ENCODE measurements at places on chromosomes 6 and 20. TPM values are rescaled to one million over a fixed set of nuclear protein-coding genes. Genes with fewer than 3 reads are reported as not detected.

The BANF2 gene
- total RNA-seq: 2.2 TPM

The ABCC10 gene
- total RNA-seq: 10.6 TPM

The TCP11 gene
- not detected for total RNA-seq

The FUT9 gene
- 27.2 TPM for total RNA-seq

The COL19A1 gene
- 78.7 TPM for total RNA-seq

The CTAGE9 gene
- total RNA-seq: 6.3 TPM

The KCNK16 gene
- not detected for total RNA-seq

DNA sequence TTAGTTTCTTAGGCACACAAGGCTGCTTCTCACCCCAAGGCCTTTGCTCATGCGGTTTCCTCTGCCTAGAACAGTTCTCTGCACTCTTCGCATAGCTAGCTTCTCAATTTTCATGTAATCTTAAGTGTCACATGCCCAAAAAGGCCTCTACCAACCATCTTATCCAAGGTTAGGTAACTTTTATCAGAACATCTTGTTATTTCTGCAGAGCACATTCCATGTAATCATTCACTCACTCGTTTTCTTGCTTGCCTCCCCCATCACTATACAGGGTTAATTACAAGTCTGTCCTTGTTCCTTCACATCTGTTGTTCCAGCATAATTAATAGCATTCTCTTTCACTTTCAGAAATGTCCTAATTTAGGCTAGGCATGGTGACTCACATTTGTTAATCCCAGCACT is 53.8 kb downstream of the NCOA6 start:
- no peak for DNase-seq

GRCh38 chr20:58511364-58511763 is 3.8 kb downstream of the APCDD1L start:
- peak; percentile 60 for DNase-seq

- DNase-seq: no peak
Observed at GRCh38 chr20:16040742-16041141, 532.5 kb downstream of the KIF16B start.

DNA sequence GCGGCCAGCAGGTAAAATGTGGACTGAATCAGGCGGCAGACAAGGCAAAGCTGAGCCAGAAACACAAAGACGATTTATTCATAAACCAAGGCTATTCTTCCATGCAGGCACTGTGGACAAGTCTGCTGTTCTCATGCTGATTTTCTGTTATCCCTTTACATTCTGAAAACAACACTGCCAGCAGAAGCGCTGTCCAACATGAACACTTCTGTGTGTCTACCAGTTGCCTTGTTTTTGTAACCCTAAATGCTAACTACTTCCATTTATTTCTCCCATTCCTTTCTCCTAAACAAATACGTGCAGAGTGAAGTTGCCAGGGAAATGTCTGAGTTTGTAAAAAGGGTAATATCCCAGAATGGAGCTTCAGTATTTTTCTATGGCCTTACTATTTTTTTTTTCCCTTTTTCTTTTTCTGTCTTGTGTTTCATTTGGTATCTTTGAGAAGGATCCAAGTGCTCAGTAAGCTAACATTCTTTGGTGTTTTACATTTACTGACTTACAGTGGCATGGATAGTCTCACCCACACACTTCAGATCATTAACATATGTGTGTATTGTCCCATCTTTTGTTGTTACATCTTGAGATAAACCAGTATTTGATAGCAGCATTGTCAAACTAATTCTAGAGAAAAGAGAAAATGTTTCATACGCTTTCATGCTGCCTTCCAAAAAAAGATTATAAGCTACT is 1308.9 kb upstream of the MAP3K7 start:
- peak; percentile 58 for DNase-seq

GRCh38 chr6:27237089-27237803 is 10.3 kb upstream of the PRSS16 start:
- peak; percentile 21 for DNase-seq

- DNase-seq: no peak
Observed at GRCh38 chr6:38184585-38185080, 365.1 kb downstream of the ZFAND3 start.

- DNase-seq: no peak
Observed at GRCh38 chr20:46708172-46708860, 1.1 kb upstream of the SLC2A10 start.

- DNase-seq: peak; percentile 10
Observed at GRCh38 chr6:33994472-33995308, 151.2 kb downstream of the GRM4 start.

GRCh38 chr20:33910056-33910455 is 83.7 kb upstream of the RALY start:
- DNase-seq: peak; percentile 7

DNA sequence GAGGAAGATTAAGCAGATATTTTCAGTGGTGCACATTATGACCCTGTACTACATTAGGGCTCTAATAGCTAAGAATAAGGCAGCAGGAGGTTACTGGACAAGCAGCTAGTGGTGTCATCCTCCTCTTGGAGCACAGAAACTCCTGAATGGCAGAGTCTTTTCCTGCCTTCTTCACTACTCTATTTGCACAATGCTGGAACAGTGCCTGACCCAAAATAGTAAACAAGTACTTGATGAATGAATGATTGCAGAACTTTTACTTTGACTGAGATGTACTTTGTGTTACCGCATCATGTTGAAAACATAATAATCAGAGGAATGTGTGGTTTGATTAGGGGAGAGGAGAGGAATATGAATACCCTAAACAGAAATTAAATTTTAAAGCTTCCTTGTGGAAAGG is 30.0 kb upstream of the UST start:
- no peak for DNase-seq

- DNase-seq: no peak
Observed at GRCh38 chr20:11387189-11387754, 530.4 kb upstream of the BTBD3 start.

DNA sequence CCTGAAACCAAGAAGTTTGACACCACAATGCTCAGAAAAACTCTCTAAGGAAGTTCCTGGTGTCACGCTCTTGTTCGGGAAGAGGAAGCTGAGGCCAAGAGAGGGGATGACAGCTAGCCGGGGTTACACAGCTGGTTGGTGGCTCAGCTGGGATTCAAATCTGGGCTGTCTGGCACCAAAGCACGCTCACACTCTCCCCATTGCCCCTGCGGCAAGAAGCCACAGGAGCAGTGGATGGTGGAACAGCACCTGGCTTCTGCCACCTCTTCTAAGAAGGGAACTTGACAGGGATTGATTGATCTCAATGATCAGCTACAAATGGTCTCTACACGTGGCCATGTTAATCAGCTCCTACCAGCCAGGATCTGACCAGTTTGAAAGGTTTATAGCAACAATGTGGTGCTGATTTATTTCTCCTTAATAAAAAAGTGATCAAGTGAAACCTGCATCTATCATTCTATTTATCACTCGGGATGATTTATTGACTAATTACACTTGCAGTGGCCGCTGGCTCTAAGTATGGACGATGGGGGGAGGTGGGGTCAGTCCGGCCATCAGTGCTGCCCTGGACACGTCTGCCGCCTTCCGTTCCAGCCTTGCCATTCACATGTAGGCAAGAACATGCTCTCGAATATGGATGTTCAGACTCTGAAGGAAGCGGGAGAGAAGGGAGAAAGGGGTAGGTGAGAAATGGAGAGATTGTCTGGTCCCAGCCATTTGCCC is 71.9 kb upstream of the TOP1 start:
- DNase-seq: no peak

DNA sequence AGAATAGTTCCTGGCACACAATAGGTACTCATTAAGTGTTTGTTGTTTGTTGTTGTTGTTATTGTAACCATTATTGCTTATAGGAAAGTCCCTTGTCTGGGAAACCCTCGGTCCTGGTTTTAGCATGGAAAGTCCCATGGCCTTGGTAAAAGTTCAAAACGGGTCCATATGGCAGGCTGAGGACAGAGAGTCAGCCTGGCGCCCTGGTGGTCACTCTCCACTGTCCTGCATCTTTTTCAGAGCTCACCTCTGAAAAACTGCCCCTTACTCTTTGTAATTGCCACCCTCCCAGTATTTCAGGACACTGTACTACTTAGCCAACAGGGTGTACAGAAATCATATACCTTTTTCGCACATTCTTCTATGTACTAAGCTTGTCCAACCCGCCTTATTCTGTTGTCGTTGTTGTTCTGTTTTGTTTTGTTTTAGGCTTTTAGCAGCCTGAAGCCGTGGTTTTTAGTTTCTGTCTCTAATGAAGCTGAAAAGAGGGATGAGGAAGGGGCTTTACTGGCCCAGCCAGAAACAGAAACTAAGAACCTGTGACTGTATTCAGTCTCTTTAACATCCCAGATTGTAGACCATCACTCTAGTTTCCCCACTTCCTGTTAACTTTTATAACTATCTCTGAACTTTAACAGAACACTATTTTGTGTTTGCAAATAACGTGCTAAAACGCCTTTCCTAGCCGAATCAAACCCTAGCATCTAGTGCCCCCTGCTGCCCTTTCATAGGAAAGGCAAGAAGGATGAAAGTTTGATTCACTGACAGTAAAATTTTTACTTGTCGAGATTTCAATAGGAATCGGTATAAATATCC is 7.6 kb upstream of the TMEM14A start:
- DNase-seq: peak; percentile 88
